Umbilical cord (tissue), 2 donors: ENCODE measurements at places on chromosomes 16 and 17. TPM values are rescaled to one million over a fixed set of nuclear protein-coding genes. Genes with fewer than 3 reads are reported as not detected.

NETO2 gene
- 14.7 TPM for total RNA-seq

GRCh38 chr16:62391940-62392339 lies 355.7 kb upstream of the CDH8 start:
- DNase-seq, result no peak

DNA sequence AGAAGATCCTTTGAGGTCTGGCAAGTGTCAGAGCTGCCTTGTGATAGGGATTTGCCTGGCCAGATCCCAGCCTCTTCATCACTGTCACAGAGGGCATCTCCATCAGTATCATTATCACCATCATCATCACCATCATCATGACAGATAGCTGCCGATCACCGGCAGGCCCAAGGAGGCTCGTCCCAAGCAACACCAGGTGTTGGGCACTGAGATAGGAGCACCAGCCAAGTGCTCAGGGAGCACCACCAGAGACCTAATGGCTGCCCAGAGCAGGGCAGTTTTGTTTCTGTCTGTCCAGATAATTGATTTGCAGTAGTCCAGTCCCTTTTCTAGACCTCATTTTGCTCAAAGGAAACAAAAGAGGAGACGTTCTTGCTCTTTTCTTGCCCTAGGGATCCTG lies 25.0 kb downstream of the HNF1B start:
- DNase-seq, result no peak

KRTAP9-3 gene
- not detected for total RNA-seq

DNA sequence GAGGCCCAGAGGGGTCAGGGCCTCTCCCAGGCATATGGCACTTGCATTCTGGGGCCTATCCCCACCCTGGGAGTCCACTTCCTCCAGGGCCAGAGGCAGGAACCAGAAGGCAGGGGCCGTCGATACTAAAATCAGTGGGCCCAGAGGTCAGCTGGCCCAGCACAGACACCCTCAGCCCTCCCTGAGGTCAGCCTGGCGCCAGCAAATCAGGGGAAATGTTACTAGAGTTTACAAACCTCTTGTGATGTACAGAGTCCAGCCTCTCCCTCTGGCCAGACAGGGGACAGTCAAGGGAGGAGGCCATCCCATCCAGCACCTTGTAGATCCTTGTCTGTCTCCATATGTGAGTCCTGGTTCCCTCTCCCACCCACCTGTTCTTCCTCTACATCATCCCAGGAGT lies 10.8 kb downstream of the CDH5 start:
- no peak for DNase-seq

- DNase-seq, result no peak
These were observed 35.2 kb downstream of the NXN start for GRCh38 chr17:944266-944826.

DNA sequence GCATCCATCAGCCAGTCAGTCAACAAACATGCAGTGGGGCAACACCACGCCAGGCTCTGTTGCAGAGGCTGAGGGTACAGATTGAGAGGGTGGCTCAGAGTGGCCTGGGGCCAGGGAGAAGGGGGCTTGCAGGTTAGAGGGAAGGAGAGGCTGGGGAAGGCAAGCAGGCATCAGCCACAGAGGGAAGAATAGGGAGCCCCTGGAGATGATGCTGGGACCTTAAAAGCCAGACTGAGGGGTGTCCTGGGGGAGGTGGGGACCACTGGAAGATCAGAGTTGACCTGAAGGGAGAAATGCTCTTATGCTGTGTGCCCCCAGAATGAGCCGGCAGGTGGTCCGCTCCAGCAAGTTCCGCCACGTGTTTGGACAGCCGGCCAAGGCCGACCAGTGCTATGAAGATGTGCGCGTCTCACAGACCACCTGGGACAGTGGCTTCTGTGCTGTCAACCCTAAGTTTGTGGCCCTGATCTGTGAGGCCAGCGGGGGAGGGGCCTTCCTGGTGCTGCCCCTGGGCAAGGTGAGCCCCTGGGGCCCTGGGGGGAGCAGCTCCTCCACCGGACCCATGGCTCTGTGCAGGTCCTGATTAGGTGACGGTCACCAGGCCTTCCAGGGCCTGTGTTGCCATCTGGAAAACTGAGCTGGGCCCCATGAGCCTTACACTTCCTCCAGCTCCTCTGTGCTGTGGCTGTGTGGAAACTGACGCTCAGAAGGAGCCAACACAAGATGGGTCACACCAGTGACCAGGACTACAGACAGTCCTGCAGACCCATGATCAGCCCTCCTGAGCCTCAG lies 1.7 kb downstream of the CORO1A start:
- DNase-seq, result no peak

EXOC3L1 gene
- 0.24 TPM for total RNA-seq

CAMTA2 gene
- 1.7 TPM for total RNA-seq

ARL6IP1 gene
- 193 TPM for total RNA-seq

NLRP1 gene
- total RNA-seq, result 42.9 TPM

DNA sequence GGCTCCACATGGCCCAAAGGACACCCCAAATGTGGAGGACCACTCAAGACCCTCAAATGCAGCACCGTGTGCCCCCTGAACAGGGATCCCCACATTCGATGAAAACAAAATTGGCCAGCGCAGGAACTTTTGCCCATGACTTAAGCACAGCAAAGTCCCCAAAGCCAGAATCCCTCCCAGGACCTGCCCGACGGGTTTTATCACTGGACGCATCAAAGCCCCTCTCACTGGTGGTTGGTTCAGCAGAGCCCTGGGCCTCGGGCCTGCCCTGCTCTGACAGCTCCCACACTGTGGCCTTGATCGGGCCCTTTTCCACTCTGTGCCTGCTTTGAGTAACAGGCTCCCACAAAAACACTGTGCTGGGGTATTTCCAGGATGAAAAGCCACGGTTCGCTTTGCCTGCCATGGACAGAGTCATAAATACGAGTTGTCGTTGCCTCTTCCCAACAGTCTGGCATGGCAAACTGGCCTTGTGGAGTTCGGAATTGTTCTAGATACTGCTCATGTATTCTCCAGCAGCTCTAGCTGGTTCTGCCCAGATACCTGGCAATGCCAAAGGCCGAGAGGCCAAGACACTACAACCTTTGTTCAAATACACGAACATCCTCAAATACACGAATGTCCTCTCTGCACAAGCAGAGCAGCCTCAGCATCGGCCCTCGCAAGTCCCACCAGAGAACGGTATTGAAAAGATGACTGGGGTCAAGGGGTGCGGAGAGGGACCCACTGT lies 46.4 kb downstream of the TBC1D16 start:
- no peak for DNase-seq

CTRB2 gene
- total RNA-seq, result not detected

GRCh38 chr17:55144518-55144917 lies 120.2 kb upstream of the HLF start:
- no peak for DNase-seq

- DNase-seq, result no peak
These were observed 115.3 kb downstream of the CEP112 start for GRCh38 chr17:66076546-66077190.

DNAH3 gene
- 1.4 TPM for total RNA-seq

C17orf75 gene
- 10.4 TPM for total RNA-seq
